ENCODE measurements at places on chromosomes 1 and 21.

DNA sequence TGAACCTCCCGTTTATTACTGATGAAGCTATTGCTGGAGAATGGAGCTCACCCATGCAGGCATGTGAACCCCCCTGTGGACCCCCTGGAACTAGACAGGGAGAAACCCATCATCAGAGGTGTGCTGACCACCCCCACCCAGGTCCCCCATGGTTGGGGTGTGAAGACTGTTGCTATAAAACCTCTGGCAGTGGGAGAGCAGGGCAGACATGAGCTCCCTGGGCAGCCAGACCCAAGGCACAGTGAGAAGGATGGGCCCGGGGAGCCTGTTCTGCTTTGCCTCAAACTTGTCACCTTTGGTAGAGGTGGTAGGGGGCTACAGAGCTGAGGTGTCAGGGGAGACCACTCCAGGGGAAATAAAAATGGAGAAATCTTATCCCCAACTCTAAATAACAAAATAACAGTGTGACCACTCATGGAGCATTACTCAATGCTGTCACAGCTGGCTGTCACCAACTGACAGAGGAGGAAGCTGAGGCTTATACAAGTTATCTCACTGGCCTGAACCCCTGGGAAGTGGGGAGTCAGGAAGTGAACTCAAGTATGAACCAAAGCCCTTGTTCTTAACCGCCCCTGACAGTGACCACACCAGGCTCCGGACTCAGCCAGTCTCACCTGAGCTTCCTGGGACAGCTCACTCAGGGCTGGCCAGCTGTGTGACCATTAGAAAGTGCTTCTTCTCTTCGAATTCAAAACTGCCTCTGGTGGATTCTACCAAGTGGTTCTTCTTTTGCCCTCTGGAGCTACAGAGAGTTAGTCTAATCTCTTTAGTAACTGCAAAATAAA, 698.8 kb downstream of the MATN1 start:
- DNase-seq, result no peak

DNA sequence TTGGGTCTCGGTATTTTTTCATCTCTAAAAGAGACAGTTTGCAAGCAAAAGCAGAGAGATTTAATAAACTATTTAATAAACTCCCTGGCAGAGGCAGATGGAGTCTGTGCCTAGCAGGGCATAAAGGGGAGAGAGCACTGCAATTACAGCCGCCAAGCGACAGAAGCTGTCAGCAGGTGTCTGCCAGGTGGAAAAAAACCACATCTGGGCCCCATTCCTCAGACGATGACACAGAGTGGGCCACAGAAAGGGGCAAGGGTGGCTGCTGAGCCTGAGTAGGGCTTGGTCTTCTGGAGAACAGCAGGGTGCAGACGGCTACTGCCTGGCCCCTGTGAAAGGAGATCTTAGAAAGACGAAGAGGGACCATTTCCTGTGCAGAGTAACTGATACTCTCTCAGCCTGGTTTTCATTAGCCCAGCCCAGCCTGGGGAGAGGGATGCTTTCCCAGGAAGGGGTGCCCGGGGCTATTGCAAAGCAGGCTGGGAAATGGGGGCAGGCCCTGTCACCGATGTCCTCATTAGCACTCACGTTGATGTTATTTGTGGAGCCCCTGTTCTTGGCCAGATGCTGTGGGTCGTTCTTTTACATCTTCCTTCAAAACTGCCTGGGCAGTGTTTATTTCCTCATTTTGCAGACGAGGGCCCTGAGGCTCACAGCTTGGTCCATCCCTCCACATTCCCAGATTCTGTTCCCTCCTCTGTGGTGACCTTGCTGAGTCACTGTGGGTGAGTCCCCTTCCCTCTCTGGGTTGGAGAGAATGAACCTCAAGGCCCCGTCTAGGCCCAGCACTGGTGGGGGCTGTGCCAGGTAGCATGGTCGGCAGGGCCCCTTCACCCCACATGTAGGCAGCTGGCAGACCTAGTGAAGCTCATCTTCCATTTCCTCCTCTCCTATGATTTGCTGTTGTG, 472.7 kb downstream of the PTPRU start:
- DNase-seq, result no peak

- DNase-seq, result no peak
Measured at GRCh38 chr1:210747890-210748289, 386.1 kb downstream of the KCNH1 start.

DNA sequence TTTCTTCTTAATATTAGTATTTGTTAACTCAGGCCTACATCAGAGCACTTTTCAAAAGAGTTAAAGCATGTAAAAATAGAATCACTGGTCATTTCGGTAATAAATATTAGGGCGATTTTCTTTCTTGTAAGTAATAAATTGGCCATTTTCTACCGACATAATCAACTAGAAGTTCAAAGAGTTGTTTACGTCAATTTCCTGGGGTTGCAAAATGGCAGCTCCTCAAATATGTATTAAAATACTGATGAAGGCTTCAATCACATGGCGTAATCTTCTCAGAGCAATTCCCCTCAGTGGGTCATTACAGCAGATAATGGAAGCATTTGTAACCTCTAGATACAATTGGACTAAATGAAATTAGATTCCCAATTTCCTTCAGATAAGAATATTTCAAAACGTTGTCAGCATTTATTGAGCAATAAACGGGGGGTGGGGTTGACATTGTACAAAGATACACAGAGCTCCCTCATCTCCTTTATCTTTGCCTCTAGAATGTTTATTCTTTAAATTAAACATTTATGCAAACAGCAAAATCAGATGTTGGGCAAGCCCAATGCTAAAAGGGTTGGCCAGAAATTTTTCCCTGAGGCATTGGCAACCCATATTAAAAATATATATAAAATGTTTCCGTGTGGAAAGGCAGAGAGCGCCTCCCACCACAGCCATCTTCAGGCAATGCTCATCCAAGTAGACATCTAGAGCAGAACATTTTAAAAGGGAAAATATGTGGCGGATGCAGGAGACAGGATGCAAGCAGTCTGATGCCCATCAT, 240.6 kb downstream of the NCAM2 start:
- no peak for DNase-seq

DNA sequence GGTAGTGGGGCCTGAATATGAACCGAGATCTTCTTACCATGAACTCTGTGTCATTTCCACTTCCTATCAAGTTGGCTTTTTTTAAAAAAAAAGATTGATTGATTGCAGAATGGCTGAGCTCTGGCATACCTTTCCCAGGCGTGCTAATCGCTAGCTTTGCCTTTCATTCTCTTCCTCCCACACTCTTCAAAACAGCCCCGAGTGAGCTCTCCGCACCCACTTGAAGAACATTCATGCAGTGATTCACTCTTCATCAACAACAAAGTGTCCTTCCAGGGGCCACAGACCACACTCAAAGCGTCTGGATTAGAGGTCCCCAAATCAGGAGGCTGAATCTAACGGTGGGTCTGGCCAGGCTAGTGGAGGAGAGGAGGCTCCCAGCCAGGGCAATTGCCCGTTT, 96.3 kb upstream of the GALNT2 start:
- no peak for DNase-seq

DNA sequence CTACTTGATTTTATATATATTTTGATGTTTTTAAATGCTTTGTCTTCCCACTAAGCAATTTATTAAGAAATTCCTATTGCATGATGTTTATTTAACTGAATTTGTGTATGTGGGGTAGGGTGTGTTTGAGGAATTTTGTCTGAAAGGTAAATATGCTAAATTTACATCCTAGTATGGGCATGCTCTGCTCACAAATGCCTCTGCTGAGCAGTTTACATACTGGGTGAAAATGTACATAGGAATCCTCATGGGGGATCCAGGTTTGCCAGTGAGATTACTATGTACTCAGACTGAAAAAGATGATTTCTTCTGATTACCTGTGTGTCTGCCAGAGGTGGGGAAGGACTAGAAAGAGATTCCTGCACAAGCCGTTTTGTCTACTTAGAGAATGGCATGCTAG, 126.6 kb downstream of the DISP1 start:
- DNase-seq, result no peak

DNA sequence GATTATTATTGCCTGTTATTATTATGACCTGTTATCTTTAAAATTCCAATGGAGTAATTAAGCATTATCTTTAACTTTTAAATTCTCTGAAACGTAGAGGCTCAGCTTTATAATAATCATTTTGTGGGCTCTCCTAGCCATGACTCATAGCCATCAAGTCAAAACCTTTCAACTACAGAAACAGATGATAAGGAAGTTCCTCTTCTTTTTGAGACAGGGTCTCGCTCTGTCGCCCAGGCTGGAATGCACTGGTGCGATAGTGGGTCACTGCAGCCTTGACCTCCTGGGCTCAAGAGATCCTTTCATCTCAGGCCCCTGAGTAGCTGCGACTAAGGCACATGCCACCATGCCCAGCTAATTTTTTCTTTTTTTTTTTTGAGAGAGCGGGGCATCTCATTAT, 43.5 kb downstream of the CHML start:
- DNase-seq, result no peak

DNA sequence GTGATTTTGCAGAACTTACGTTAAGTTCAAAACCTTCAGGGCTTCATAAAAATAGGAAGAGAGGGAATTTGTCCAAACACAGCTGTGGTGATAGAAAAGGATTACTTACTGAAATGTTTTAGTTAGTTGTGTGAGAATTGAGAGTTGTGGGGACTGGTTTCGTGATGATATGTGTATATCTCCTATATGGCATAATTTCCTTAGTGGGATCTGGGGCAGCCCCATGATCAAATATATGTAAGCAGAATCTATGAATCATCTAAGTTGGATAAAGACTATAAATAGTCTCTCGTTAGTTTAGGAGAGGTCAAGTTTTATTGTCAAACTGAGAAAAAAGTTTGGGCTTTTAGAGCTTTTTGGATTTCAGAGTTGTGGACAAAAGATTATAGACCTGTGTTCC, 14.9 kb downstream of the MTR start:
- DNase-seq, result no peak

- no peak for DNase-seq
Measured at GRCh38 chr1:7278827-7279765, 492.0 kb upstream of the VAMP3 start.

DNA sequence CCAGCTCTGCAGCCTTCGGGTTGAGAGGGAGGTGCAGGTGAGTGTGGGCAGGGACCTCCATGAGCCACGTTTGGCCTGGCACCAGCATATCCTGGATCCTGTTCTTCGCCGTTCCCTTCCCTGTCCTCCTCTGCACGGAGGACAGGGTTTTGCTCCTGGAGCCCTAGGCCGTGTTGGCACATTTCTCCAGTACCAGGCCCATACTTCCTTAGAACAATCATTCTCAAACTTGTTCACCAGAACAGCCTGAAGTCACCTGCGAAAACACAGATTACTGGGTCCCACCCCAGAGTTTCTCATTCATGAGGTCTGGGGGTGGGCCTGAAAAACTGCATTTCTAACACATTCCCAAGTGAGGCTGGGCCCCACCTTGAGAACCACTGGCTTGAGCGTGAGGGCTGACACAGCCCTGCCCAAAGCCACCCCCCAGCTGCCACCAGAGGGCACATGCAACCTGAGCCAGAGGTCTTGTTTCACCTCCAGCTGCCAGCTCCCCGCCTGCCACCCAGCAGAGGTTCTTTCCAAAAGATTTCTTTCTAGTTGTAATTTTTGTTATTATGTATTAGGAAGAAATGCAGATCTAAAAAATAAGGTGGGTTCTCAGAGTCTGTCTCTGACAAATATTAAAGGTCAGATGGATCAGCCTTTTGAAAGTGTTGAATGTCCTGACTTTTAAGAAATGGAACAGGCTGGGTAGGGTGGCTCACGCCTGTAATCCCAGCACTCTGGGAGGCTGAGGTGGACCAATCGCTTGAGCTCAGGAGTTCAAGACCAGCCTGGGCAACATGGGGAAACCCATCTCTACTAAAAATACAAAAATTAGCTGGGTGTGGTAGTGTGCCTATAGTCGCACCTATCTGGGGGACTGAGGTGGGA, 39.6 kb upstream of the LDLRAP1 start:
- DNase-seq, result peak; percentile 70

GRCh38 chr1:45643978-45644377, 20.1 kb upstream of the CCDC17 start:
- no peak for DNase-seq

- peak; percentile 87 for DNase-seq
Measured at GRCh38 chr1:44807364-44808062, 362 bp upstream of the DYNLT4 start.

- no peak for DNase-seq
Measured at GRCh38 chr1:181152892-181153633, 64.6 kb downstream of the IER5 start.

DNA sequence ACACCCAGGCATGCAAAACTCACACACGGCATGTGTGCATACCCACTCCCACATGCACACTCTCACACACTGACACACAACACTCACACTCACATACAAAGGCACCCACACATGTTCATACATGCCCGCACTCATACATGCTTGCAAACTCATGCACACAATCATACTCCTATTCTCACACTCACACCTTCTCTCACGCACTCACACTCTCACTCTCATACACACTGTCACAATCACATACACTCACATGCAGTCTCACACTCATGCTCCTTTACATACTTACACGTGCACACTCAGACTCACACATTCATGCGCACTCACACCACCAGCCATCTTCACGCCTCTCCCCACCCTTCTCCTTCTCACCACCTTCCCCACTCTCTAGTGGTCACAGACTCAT, 3.1 kb downstream of the SLC5A9 start:
- DNase-seq, result no peak

DNA sequence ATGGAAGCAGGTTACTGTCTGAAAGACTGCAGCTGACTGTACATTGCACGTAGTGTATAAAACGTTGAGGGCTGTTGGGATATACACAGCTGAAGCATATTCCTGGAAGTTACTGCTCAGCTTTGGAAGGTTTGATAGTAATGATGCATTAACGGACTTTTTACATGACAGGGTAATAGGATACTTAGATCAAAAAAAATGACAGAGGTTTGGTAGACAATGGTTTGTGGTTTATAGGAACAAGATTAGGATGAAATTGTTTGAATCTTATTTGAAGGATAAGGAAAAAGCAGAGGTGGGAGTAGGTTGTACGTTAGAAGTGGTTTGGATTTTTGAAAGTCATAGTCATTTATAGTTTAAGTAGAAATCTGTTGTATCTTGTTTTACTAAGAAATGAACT, 33.0 kb downstream of the ADGRL2 start:
- DNase-seq, result no peak

DNA sequence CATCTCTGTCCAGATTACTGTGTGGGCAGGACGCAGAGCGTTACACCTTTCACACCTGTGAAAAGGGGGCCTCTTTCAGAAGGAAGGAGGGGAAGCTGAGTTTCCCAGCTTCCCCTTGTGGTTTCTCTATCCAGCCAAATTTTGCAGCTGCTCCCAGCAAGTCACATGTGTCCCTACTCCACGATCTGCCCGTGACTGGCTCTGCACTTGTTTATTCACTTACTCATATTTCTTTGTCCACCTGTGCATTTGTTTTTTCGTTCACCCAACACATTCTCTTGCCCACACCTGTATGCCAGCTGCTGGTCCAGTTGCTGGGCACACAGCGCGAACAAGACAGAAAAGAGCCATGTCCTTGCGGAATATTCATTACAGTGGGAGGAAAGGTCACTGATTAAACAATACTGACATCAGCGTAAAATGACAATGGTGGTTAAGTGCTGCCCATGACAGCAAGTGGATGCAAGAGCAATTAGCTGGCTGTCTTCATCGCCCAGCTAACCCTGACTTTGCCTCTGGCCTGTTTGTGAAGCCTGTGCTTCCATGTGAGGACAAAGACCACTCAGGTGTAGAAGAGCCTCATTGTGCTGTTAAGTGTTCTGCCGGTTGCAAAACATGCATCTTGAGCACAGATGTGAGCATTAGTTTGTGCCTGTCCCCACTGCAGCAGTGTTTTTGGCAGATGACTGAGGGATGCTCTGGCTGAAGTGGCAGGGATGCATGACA, 28.6 kb upstream of the NEK2 start:
- no peak for DNase-seq

Measured in activated CD4-positive, alpha-beta T cell treated with anti-CD3 and anti-CD28 coated beads, Interleukin-2, amount 50 U/mL, for 4 hours (primary cell).